ENCODE measurements at places on chromosomes 7 and 10. TPM values are rescaled to one million over a fixed set of nuclear protein-coding genes. Genes with fewer than 3 reads are reported as not detected.
A peak's percentile ranks its signal among the peaks of the same experiment; 100 is the strongest.

- peak overlapping the region; percentile 98 for H3K4me3 ChIP-seq
- H3K27ac ChIP-seq, result peak overlapping the region; percentile 83
- no peaks in the 10 kb centered on the region for H3K36me3 ChIP-seq
- peaks cover 2% of the 10 kb centered on the region for H3K27me3 ChIP-seq
Measured at GRCh38 chr7:26863518-26864308, 677 bp downstream of the SKAP2 start.

TLL2 gene
- total RNA-seq, result not detected

HOXA13 gene
- not detected for total RNA-seq

PTN gene
- not detected for total RNA-seq

GRCh38 chr7:154415709-154416399 is 363.7 kb downstream of the DPP6 start:
- no peaks in the 10 kb centered on the region for H3K27me3 ChIP-seq
- H3K27ac ChIP-seq, result no peak overlapping the region
- DNase-seq, result no peak
- H3K4me1 ChIP-seq, result no peaks in the 10 kb centered on the region

- H3K4me1 ChIP-seq, result no peaks in the 10 kb centered on the region
- H3K27me3 ChIP-seq, result peaks cover 5% of the 10 kb centered on the region
- H3K36me3 ChIP-seq, result no peaks in the 10 kb centered on the region
- H3K4me3 ChIP-seq, result no peak overlapping the region
- H3K27ac ChIP-seq, result no peak overlapping the region
Measured at GRCh38 chr7:44936322-44936721, 42.5 kb downstream of the MYO1G start.

DNA sequence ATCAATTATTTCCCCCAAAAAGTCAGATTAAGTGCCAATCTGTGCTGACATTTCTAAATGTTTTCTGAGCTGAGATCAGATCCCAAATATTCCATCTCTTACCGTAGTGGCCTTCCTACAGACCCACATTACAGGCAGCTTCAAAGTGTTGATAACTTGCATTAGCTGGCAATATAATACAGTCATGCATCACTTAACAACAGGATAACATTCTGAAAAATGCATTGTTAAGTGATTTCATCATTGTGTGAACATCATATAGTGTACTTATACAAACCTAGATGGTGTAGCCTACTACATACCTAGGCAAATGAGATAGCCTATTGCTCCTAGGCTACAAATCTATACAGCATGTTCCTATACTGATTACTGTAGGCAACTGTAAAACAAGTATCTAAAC is 22.4 kb downstream of the SLC25A13 start:
- no peak overlapping the region for H3K4me3 ChIP-seq
- no peak overlapping the region for H3K27ac ChIP-seq
- no peak for DNase-seq
- H3K36me3 ChIP-seq, result peaks cover 5% of the 10 kb centered on the region
- H3K4me1 ChIP-seq, result peaks cover 7% of the 10 kb centered on the region

KCP gene
- 0.22 TPM for total RNA-seq

GRCh38 chr10:114403541-114404161 is 651 bp downstream of the AFAP1L2 start:
- H3K36me3 ChIP-seq, result no peaks in the 10 kb centered on the region
- H3K27me3 ChIP-seq, result peaks cover 41% of the 10 kb centered on the region
- no peak overlapping the region for H3K27ac ChIP-seq
- DNase-seq, result no peak
- peaks cover 4% of the 10 kb centered on the region for H3K4me1 ChIP-seq
- no peak overlapping the region for H3K4me3 ChIP-seq

DNA sequence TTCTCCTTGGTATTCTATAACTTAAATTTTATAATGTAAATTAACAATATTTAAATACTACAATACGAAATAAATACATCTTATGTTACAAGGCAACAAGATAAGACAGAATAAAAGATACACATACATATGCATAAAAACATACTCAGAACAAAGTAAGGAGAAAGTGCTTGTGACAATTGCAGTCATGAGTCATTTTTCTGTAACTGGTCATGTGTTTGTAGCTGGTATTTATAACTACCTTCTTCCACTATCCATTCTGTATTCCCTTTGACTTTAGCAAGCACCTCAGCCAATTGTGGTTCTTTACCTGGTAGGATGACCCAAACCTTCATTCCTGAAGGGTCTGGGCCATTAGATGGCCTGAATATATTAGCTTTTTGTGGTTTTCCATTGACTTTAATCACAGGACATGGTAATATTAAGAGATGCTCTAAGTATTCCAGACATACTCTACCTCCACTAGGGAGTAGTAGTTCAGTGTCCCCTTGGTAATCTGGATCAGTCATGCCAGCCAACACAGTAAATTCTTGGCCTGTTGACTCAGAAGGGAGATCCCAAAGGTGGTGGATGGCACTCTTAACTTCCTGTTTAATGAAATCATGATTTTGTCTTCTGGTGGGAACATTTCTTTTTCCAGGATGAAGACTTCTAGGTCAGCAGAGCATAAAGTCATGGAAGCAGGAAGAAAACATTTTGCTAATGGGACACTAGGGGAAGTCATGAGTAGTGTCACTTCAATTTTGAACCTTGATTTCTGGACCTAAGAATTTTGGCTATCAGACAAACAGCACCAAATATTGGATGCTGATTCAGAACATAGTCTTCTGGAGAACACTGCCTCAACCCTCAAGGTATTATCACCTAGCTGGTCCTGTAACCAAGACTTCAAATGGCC is 733.7 kb upstream of the IGFBP3 start:
- no peaks in the 10 kb centered on the region for H3K36me3 ChIP-seq
- no peaks in the 10 kb centered on the region for H3K27me3 ChIP-seq
- H3K4me3 ChIP-seq, result no peak overlapping the region
- H3K27ac ChIP-seq, result no peak overlapping the region
- H3K4me1 ChIP-seq, result no peaks in the 10 kb centered on the region

CPA4 gene
- not detected for total RNA-seq

- H3K27ac ChIP-seq, result no peak overlapping the region
- H3K36me3 ChIP-seq, result no peaks in the 10 kb centered on the region
- no peaks in the 10 kb centered on the region for H3K4me1 ChIP-seq
- DNase-seq, result no peak
- H3K27me3 ChIP-seq, result peaks cover 4% of the 10 kb centered on the region
Measured at GRCh38 chr7:134485203-134485602, 26.3 kb upstream of the AKR1B1 start.

- H3K4me3 ChIP-seq, result no peak overlapping the region
- DNase-seq, result no peak
- no peaks in the 10 kb centered on the region for H3K4me1 ChIP-seq
- no peak overlapping the region for H3K27ac ChIP-seq
- no peaks in the 10 kb centered on the region for H3K36me3 ChIP-seq
Measured at GRCh38 chr7:108093341-108093740, 36.8 kb downstream of the LAMB4 start.

GRCh38 chr7:19610194-19610943 is 98.5 kb downstream of the POLR1F start:
- H3K36me3 ChIP-seq, result no peaks in the 10 kb centered on the region
- H3K4me1 ChIP-seq, result no peaks in the 10 kb centered on the region
- no peak overlapping the region for H3K27ac ChIP-seq
- H3K4me3 ChIP-seq, result no peak overlapping the region

DNA sequence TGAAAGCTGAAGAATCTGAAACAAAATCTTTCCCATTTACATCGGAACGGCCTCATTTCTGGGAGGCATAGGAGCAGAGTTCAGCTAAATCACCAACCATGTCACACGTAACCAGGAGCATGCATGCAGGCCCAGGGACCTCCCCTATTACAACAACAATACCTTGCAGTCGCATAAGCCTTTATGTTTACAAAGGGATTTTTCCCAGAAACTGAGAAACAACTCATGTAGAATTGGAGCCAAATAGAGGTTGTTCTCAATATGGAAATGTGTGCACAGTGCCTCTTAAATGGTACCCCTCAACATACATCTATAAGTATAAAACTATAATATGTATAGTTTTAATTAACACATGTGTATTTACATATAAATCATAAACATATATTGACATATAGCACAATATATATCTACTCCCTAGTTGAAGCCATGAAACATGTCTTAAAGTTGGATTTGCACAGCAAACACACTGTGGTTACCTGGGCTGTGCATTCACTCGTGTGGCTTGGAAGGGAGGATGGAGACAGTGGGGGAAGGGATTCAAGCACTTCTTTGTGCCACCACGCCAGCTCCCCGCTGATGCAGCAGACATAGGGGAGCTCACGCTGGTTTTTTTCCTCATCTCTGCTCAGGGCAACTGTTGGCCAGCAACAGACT is 35.0 kb upstream of the DGKI start:
- H3K4me3 ChIP-seq, result no peak overlapping the region
- no peaks in the 10 kb centered on the region for H3K4me1 ChIP-seq
- H3K36me3 ChIP-seq, result peaks cover 79% of the 10 kb centered on the region
- no peak for DNase-seq
